ENCODE measurements at places on chromosomes 12 and 14.
A peak's percentile ranks its signal among the peaks of the same experiment; 100 is the strongest.

- DNase-seq: no peak
These were observed 306.7 kb downstream of the EMP1 start for GRCh38 chr12:13503094-13503835.

- no peak for DNase-seq
These were observed 64.0 kb downstream of the FRMD6 start for GRCh38 chr14:51715742-51716141.

DNA sequence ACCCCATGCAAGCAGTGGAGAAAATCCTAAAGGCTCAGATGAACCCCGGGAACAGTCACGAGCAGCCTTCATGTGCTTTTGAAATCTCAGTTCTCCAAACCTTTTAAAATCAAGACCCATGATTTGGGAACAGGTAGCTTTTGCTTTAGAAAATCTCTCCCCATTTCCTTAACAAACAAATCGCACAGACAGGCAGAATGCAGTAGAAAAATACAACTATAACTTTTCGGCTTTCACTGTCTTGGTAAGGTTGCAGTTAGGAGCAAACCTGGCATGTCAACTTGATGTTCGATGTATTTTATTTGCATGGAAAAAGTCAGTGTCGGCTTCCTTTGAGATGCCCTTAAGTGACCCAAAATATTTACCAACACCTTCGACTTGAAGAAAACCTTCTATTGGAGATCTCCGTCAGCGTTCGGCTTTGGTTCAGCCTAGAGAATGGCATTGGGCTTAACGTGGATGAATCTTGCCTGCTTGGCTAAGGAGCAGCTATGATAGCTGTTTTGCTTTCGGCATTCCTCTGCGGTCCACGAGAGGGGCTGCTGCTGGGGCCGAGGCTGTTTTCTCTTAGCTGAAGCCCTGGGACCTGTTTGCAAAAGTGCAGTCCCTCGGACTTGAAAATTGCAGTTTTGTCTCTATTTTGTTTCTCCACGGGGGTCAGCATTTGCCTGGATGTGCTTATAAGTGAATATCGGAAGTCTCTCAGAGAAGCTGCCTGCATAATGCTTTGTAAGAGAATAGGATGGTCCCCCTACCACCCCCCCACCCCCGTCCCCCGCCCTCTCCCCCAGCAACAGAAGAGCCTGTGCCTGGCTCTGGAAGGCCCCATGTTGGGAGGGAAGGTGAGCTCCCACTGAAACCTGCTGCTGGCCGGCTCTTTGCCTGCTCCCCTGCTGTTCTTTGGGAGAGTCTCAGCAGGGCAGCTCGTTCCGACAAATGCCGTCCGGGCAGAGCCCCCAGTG lies 122.8 kb downstream of the AACS start:
- peak; percentile 26 for DNase-seq

GRCh38 chr14:44935155-44935554 lies 26.6 kb downstream of the KLHL28 start:
- no peak for DNase-seq

DNA sequence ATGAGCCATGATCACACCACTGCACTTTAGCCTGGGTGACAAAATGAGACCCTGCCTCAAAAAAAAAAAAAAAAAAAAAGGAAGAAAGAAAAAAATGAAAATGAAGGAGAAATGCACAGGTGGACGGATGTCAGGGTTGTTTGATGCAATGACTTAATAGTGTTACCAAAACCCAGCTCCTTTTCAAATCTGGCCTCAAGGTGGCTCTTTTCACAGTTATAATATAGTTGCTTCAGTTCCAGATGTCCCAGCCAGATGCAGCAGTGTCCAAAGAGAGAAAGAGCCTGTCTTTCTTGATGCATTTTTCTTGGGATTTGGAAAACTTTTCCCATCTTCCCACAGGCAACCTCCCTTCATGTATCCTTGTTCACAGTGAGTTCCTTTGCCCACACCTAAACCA lies 36.5 kb downstream of the KCNMB4 start:
- no peak for DNase-seq

- DNase-seq: no peak
These were observed 27.1 kb upstream of the PCNX4 start for GRCh38 chr14:60064491-60065072.

GRCh38 chr14:102196039-102196901 lies 56.6 kb downstream of the WDR20 start:
- DNase-seq: peak; percentile 93

GRCh38 chr14:103488071-103488470 lies 34.6 kb downstream of the CKB start:
- DNase-seq: no peak

DNA sequence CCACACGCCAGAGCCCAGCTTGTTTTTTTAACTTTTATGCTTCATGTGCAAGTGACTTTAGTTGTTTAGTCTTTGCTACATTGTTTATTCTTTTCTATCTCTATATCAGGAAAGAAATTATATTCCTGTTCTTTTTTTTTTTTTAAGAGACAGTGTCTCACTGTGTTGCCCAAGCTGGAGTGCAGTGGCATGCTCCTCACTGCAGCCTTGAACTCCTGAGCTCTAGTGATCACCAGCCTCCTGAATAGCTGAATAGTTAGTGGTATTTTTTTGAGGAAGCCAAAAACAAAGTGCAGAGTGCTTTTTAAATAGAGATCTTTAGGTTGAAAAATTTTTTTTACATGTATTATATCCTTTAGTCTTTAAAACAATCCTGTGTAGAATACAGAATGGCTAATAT lies 58.2 kb downstream of the ETNK1 start:
- no peak for DNase-seq

- no peak for DNase-seq
These were observed 25.4 kb upstream of the ATXN2 start for GRCh38 chr12:111624540-111624939.

DNA sequence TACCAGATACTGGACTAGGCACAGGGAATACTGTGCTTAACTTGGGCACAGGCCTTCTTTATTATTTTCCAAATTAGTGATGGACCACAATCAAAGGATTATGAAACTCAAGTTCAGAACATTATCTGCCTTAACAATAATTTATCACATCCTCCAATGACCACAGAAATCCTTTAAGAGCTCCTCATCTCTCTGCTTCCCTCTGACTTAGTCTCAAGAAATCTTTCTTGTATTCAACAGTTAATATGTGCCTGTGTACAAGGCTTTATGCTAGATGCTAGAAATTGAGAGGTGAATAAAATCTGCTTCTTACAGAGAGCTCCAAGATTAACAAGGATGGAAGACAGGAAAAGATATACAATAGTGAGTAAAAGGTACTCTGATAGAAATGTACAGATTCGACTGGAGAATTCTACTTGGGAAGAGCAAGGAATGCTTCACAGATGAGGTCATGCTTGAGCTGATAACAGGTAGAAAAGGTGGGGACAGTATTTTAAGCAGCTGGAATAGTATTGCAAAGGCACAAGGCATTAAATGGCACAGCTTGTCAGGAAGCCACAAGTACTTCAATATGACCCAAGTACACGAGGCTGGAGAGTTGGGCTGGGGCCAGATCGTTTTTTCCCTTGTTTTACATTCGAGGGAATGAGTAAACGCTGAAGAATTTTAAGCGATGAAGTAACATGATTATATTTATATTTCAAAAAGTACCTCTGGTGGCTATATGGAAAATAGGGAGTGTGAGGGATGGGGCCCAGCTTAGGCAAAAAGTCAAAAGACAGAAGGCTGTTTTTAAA lies 55.1 kb upstream of the ARID2 start:
- no peak for DNase-seq

- no peak for DNase-seq
These were observed 158.0 kb downstream of the RIMBP2 start for GRCh38 chr12:130557886-130558765.

DNA sequence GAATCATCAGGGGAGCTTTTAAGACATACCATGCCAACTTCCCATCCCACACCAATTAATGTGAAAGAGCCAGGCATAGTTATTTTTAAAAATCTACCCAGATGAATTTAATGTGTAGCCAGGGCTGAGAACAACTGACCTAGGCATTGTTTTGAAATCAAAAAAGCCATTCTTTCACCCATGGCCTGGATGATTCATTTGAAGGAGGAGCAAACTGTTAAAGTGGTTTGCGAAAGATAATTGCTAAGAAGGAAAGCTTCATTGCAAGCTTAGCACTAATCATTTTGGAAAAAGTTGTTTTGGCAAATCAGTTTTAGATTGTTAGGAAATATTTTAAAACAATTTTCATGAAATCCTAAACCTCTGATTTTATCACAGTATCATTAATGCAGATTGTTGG lies 2.1 kb upstream of the GTSF1 start:
- DNase-seq: no peak

DNA sequence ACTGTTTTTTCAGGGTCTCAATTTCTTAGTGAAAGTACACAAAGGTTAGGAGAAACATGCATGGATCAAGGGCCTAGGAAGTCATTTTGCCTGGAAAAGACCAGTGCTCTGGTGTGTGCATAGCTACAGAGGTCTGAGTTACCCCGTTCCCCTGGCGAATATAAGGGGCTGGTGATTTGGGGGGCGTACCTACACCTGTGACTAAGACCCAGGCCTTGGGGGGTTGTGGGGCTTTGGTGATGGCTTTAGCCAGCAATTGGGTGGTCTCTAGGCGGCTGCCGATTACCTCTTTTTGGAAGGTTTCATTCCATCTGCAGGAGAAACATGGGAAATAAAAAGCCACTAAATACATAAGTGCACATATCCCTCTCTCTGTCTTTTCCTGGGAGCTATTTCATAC lies 1.1 kb downstream of the SDR39U1 start:
- DNase-seq: no peak

DNA sequence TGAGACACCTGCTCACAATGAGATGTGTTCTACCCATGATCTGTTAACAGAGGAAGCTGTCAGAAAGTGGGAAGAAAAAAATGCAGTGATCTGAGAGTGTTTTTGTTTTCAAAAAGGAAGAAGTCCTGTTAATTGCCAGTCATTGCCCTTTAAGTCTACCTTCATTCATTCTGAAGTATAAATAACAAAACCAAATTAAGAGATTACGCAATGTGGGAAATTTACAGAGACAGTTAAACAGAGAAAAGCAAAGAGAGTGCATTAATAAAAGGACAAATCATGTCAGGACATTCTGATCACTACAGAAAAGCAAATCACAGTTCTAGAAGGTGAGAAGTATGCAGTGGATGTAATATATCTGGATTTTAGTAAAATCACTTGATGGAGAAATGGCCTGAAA lies 154.2 kb downstream of the NRXN3 start:
- no peak for DNase-seq

DNA sequence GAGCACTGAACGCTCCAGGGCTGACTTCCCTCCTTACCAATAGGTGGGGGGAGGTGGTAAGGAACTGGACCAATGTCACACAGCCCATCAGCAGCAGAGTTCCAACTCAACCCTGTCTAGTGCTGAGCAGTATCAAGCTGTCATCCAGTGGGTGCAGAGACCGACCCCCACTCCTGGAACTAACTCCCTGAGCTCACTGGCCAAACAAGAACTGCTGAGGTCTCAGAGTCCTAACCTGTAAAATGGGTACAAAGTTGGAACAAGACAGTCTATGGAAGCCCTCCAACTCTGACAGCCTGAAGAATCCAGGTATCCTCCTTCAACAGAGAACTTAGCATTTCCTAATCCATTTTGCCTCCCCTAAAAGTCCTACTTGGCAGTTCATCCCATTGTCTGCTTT lies 91.1 kb upstream of the CLMN start:
- no peak for DNase-seq

DNA sequence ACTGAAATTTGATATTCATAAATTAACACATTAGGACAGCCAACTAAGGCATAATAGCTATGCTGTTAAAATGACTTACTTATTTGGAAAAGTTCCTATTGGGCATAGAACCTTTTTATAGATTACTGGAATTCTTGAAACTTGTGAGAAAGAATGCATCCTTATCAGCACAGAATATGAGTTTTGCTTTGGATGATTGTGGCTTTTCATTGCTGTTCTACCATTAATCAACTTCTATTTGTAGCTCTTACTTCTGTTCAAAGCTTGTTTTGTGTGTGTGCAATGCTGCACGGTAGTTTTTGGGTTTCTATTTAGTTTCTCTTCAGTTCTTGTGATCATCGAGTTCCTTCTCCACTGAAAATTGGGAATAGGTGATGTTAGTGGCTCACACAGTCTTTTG lies 152.4 kb upstream of the PELI2 start:
- DNase-seq: no peak

DNA sequence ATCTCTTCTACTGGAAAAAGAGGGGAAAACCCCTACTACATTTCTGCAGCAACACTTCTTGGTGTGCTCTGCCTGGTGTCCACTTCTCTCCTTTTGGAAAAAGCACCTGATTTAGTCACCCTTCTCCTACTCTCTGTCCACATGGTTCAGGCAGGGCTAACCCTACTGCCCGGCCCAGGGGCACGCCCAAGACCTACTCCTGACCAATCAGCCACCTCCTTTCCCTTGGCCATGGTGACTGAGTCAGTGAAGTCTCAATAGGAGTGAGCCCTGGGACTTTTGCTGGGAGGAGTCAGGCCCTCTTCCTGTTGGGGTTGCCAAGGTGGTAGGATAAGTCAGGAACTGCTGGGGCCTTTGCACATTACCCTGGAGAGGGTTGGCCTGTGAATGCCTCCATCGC lies 52.5 kb upstream of the MYL2 start:
- DNase-seq: no peak

DNA sequence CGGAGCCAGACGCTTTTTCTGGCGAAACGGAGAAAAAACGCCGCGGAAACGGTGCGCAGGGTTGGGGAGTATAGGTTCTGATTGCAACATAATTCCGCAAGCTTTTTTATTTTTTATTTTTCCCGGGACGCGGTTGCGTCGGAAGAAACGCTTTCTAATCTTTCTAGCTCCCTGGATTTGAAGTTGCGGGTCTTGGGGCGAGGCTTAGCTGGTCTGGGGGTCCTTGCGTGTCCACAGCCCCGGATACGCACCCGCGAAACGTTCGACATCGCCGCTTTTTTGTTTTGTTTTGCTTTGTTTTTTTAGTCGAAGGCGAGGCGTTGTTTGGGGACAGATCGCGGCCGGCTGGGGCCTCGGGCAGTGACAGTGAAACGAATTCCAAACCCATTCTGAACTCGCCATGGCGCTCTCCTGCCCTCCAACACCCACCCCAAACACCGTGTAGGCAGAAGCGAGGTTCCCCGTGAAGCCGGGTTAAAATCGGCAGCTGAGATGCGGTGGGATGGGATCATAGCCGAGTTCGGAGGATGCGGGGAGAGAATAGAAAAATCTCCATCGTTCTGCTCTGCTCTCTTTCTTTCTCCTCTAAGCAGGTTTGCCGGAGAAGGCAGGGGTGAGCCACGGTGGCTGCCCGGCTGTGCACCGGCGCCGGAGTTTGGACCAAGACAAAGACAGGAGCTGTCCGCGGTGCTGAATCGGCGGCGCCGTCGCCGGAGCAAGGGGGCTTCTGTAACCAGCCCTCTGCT lies 8.1 kb upstream of the LHX5 start:
- no peak for DNase-seq

DNA sequence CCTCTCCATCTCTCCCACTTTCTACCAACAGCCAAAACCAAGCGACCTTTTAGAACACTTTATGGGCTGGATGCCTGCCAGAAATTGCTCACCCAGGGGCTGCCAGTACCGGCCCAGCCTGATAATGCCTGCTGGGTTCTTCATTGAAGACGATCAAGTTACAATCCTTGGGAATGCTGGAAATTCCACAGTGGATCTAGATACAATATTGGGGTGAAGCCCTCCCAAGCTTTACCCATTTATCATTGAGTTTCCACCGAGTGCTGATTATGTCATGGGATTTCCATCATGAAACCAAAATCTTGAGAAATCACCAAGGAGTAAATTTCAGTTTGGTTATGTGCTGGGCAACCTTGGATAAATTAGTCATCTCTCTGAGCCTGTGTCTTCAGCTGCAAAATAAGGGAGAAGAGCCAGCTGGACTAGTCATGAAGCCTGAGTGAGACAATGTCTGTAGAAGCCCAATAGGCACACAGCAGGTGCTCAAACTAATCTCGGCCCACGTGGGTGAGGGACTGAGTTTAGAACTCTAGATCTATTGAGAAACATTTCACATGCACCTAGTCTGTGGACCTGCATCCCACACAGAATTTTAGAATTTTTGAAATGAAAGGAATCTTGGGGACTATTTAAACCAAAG lies 75.5 kb upstream of the CLMN start:
- DNase-seq: no peak

Data from head of caudate nucleus (tissue), 42 donors.